ENCODE measurements at places on chromosomes 4 and X.

DNA sequence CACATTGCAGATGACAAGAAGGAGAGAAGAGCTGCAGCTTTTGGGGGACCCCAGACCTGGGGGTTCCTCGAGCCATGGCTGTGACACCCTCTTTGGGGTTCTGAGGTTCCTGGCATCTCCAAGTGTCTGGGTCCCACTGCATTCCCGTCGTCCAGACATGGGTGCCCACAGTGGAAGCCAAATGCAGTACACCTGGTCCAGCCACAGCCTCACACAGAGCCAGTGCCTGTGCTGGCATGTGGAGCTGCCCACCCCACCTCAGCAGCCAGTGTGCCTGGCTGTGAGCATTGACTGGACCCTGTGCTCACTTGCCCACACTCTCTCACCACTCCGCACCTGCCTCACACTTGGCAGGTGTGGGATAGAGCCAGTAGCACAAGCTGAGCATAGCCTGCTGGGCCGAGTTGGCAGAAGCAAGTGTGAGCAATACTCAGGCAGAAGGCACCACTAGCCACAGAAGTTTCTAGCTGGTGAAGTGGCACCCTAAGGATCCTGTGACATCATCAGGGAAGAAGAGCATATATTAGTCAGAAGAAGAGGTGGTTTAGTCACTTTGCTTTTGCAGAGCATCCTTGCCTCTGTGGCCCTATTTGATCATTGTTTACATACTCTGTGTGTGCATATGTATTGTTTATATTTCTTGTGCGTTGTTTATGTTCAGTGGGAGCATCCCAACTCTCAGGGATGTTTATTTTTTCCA is 65.0 kb upstream of the MAGEB2 start:
- DNase-seq, result no peak

DNA sequence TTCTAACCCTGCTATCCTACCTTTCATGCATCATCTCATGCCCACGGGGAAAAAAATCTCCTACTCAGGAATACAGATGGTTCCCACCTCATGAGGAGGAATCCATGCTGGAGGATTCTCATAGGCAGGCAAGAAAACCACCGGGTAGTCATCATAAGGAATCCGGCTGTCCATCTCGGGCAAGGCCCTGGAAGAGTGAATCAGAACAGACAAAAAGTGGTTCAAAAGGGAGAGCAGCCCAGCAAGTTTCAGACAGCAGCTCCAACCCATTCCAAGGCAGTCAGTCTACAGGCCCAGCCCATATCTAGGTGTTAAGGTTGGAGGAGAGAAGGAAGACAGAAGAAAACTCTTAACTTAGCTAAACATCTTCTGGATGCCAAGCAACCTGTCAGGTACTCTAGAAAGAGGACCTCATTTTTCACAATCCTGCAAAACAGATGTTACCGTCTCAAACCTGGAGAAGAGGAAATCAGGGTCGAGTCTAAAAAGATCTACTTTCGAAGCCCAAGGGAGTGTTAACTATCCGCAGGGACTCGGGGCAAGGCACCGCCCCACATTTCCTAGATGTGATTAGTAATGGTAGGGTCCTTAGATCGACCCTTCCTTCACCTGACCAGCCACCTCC is 447 bp downstream of the PDZD11 start:
- no peak for DNase-seq

- DNase-seq, result no peak
Observed at GRCh38 chr4:52203351-52203750, 152.2 kb downstream of the SPATA18 start.

DNA sequence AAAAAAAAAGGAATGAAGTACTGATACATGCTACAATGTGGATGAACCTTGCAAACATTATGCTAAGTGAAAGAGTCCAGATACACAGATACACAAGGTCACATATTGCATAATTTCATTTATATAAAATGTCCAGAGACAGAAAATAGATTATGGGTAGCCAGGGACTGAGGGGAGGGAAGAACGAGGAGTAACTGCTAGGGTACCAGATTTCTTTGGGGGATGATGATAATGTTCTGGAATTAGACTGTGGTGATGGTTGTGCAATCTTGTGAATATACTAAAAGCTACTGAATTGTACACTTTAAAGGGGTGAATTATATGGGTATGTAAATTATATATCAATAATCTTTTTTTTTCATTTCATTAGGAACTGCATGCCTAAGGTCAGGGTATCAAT is 20.8 kb upstream of the AP1AR start:
- no peak for DNase-seq

DNA sequence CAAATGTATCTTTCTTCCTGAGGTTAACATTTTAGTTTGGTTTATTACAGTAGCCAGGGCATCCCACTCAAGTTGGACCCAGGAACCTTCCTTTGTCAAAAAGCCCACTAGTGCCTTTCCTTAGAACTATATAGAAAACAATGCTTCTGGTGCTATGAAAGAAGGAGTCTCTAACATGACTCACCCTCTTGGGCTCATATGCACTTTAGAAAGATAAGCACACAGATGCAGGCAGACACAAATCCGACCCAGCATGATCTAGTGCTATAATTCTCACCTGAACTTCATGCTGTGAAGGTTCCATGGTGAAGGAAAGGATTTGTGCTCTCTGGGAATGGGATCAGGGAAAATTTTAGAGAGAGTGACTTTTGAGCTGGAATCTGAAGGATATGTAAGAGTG is 289.4 kb downstream of the ANKRD50 start:
- no peak for DNase-seq

DNA sequence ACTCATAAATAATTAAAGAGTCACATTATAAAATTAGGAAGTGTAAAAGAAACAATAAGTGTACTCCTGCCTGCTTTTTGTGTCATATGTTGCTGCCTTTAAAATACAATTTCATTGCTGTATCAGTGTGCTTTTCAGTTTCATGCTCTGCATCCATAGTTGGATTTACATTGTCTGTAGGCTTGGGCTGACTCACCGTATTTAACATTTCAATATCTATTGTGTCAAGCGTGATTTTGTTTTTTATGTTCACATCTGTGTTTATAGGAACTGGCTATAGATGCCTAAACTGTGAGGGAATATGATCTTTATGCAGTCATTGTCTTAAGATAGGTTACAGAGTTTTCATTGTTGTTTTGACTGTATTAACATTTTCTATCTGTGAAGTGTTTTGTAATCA is 18.1 kb downstream of the CCSER1 start:
- DNase-seq, result no peak

DNA sequence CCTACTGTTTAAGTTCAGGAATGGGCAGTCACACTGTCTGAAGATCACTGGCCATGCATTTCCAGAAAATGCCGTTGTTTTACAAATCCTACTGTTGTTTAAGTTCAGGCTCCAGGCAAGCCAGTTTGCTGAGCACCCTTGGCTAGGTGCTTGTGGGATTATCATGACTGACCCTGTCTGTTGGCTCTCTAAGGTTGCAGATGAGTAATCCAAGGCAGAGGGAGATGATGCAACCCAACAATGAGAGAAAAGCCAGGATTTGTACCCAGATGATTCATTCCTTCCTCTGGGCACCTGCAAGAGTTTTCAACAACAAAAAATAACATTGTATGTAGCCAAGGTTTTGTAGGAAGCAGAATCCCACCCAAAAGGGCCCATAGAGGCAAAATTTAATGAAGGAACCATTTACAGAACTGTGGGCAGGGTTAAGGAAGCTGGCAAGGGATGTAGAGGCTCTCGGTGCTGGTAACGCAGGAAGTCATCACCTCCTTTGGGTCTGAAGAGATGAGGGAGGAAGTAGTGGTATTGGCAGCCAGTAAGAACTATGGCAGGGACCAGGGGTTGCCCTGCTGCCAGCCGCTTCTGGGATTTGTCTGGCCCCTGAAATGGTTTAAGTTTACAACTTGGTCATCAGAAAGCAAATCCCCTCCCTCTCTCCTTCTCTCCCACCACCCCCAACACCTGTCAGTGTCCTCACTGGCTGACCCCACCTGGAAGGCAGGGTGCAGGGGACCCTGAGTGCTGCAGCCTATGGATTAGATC is 54.8 kb downstream of the MSX1 start:
- no peak for DNase-seq

DNA sequence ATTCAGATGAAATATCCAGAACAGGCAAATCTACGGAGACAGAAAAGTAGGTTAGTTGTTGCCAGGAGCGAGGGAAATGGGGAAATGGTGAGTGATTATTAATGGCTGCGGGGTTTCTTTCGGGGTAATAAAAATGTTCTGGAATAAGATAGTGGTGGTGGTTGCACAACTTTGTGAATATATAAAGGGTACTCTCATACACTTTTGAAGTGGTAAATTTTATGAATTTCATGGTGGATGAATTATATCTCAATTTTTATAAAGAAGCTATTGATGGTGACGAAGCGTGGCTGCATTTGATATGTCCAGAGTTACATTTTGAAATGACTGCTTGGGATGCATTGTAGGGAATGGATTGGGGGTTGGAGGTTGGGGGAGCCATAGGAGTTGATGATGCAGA is 16.3 kb downstream of the FAM47E start:
- no peak for DNase-seq

- peak; percentile 53 for DNase-seq
Observed at GRCh38 chr4:48944756-48945241, 38.2 kb upstream of the OCIAD2 start.

- no peak for DNase-seq
Observed at GRCh38 chr4:34046580-34046979, 2197.7 kb downstream of the ARAP2 start.

- no peak for DNase-seq
Observed at GRCh38 chrX:10598540-10598939, 21.8 kb downstream of the MID1 start.

- DNase-seq, result no peak
Observed at GRCh38 chrX:140091125-140091886, 126.0 kb upstream of the CXorf66 start.

- no peak for DNase-seq
Observed at GRCh38 chr4:143587703-143588102, 74.2 kb downstream of the SMARCA5 start.

- no peak for DNase-seq
Observed at GRCh38 chr4:157727163-157727562, 445.7 kb downstream of the GASK1B start.

Data from activated CD4-positive, CD25-positive, alpha-beta regulatory T cell treated with anti-CD3 and anti-CD28 coated beads, Interleukin-2, amount 50 U/mL, for 72 hours (primary cell).